ENCODE measurements at places on chromosomes 12 and 14. TPM values are rescaled to one million over a fixed set of nuclear protein-coding genes. Genes with fewer than 3 reads are reported as not detected.

GRCh38 chr12:59079472-59079871 lies 159.2 kb upstream of the LRIG3 start:
- peak; percentile 68 for DNase-seq
- no peaks in the 10 kb centered on the region for H3K27me3 ChIP-seq
- peak overlapping the region; percentile 60 for H3K4me3 ChIP-seq
- peaks cover 8% of the 10 kb centered on the region for H3K36me3 ChIP-seq
- H3K27ac ChIP-seq, result peak overlapping the region; percentile 86

- H3K27me3 ChIP-seq, result no peaks in the 10 kb centered on the region
- peak overlapping the region; percentile 37 for H3K27ac ChIP-seq
- peak overlapping the region; percentile 85 for H3K4me3 ChIP-seq
- peaks cover 16% of the 10 kb centered on the region for H3K4me1 ChIP-seq
- peaks cover 16% of the 10 kb centered on the region for H3K36me3 ChIP-seq
Measured at GRCh38 chr14:54396183-54396492, 669 bp upstream of the CDKN3 start.

Gene RNASE1
- not detected for total RNA-seq

DNA sequence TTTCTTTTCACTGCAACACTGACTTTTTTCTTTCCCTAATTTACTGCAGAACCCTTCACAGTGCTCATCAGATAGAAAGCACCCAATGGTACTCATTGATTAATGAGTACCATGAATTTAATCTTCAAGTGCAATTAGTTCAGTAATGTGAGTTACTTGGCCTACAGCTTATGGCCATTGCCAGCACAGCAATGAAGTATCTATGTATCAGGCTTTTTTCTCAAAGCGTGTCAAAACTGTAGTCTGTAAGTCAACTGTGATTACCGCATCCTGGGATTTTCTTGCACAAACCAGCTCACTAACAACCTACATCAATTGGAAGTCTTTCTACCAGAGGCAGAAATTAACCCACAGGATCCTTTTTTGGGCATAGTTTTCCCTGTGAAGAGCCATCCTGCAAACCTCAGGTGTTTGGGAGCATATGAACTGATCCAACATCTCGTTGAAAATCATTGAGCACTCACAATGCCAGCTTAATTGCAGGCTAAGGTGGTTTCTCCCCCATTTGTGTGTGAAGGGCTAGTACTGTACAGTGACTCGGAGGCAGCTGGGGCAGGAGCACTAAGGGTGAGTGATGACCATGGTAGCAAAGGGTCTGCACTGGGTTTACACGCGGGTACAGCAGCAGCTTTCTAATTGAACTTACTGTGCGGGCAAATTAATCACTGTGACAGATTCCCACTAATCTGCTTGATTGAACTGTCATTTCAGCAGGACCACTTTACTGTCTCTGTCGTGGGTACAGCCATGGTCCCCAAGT lies 619.3 kb downstream of the SNAPC1 start:
- H3K4me1 ChIP-seq, result no peaks in the 10 kb centered on the region
- no peaks in the 10 kb centered on the region for H3K27me3 ChIP-seq
- no peak overlapping the region for H3K27ac ChIP-seq

DNA sequence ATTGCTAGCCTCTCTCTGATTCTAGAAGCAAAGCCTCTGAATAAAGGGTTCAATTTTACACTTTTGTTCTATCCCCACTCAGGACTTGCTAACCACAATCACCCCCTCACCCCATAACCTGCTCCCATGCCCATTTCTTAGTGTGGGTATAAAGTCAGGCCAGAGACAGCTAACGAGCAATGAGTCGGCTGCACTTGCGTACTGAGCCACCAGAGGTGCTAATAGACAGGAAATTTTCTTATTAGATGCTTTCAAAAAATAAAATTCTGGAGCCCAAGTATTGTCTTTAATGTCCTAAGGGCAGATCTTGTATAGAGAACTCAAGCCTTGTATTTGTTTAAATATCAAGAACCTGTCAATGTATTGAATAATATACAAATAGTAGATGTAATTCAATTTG lies 256.9 kb downstream of the SYT1 start:
- H3K4me1 ChIP-seq, result no peaks in the 10 kb centered on the region
- H3K4me3 ChIP-seq, result no peak overlapping the region
- H3K36me3 ChIP-seq, result no peaks in the 10 kb centered on the region

Data from MCF 10A (cell line).